ENCODE measurements at places on chromosomes 5 and 9. TPM values are rescaled to one million over a fixed set of nuclear protein-coding genes. Genes with fewer than 3 reads are reported as not detected.

The MARCOL gene
- total RNA-seq, result not detected

The FGD3 gene
- 1.1 TPM for total RNA-seq

The SPATA6L gene
- 6.7 TPM for total RNA-seq

GRCh38 chr5:178419651-178420050, 170.5 kb downstream of the COL23A1 start:
- peaks cover 12% of the 10 kb centered on the region for H3K27me3 ChIP-seq
- H3K4me1 ChIP-seq, result peaks cover 18% of the 10 kb centered on the region
- DNase-seq, result no peak
- no peaks in the 10 kb centered on the region for H3K36me3 ChIP-seq
- H3K4me3 ChIP-seq, result no peak overlapping the region

The TLX3 gene
- 0.23 TPM for total RNA-seq

DNA sequence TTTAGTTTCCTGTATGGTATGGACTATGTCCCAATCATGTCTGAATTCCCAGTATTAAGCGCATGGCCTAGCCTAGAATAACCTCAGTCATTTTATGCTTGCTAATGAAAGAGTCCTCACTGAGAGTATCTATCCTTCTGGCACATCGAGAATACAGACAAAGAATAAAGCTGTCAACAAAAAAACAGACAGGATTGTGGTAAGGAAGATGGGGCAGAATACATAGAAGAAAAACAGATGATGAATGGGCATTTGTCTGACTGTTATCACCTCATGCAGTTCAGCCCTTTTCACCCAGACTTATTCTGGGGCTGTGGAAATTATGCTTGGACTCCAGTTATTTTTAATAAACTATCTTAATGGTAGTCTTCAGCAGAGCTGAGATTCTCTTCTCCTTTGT, 363.8 kb upstream of the TNC start:
- H3K4me3 ChIP-seq, result no peak overlapping the region
- no peaks in the 10 kb centered on the region for H3K36me3 ChIP-seq
- H3K27me3 ChIP-seq, result no peaks in the 10 kb centered on the region
- no peak overlapping the region for H3K27ac ChIP-seq
- no peak for DNase-seq
- H3K4me1 ChIP-seq, result peaks cover 11% of the 10 kb centered on the region

The CDH9 gene
- not detected for total RNA-seq

- no peak for DNase-seq
- no peak overlapping the region for H3K4me3 ChIP-seq
- H3K36me3 ChIP-seq, result no peaks in the 10 kb centered on the region
Measured at GRCh38 chr5:158421319-158421718, 562.4 kb upstream of the CLINT1 start.

DNA sequence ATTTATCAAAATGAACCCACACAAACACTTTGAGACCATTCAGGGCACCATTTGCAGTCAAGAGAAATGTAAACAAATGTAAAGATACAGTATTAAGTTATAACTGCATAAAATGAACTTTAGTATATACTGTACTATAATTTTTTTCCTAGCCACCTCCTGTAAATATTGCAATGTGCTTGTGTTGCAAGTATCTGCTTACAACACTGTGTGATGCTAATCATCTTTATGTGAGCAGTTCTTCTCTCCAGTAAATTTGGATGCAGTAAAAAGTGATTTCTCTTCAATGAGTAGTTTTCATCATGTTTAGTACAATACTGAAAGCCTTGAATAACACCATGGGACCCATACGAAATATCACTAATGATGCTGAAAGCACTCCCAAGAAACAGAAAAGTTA, 9.4 kb downstream of the G3BP1 start:
- H3K36me3 ChIP-seq, result peaks cover 7% of the 10 kb centered on the region
- H3K27ac ChIP-seq, result no peak overlapping the region
- no peaks in the 10 kb centered on the region for H3K27me3 ChIP-seq
- H3K4me3 ChIP-seq, result no peak overlapping the region

GRCh38 chr5:101080462-101081240, 177.6 kb upstream of the ST8SIA4 start:
- H3K4me3 ChIP-seq, result no peak overlapping the region
- H3K27me3 ChIP-seq, result peaks cover 1% of the 10 kb centered on the region
- H3K4me1 ChIP-seq, result peaks cover 4% of the 10 kb centered on the region
- no peak for DNase-seq
- H3K27ac ChIP-seq, result no peak overlapping the region
- H3K36me3 ChIP-seq, result no peaks in the 10 kb centered on the region

The TSSK1B gene
- not detected for total RNA-seq

GRCh38 chr9:117313989-117314388, 100.9 kb downstream of the ASTN2 start:
- H3K27me3 ChIP-seq, result peaks cover 3% of the 10 kb centered on the region
- no peak overlapping the region for H3K4me3 ChIP-seq
- no peak for DNase-seq
- H3K27ac ChIP-seq, result no peak overlapping the region

The PTGER4 gene
- 0.26 TPM for total RNA-seq

The EIF4E1B gene
- total RNA-seq, result 0.54 TPM

DNA sequence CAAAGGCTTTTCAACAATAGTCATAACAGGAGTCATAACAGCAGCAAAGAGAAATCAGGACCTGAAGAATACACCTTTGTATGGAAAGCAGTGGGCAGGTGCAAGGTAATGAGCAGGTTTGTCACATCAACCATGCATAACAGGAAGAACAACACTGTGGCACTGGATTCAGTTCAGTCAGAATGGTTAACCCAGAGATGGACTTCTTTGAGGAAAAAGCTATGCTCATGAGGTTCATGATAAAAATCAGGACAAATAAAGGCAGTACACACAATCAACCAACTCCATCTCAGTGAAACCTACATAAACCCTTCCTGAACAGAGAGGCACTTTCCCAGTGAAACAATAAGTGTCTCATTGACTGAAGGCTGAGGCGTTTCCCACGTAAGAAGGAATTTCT, 27.0 kb downstream of the ABITRAM start:
- H3K4me1 ChIP-seq, result peaks cover 10% of the 10 kb centered on the region
- H3K36me3 ChIP-seq, result no peaks in the 10 kb centered on the region
- H3K27me3 ChIP-seq, result no peaks in the 10 kb centered on the region
- H3K27ac ChIP-seq, result no peak overlapping the region
- H3K4me3 ChIP-seq, result no peak overlapping the region
- DNase-seq, result no peak

The ZNF483 gene
- 24.0 TPM for total RNA-seq

The FAM221B gene
- total RNA-seq, result not detected

The LHX2 gene
- total RNA-seq, result not detected

GRCh38 chr9:13358128-13358527, 78.6 kb upstream of the MPDZ start:
- no peak overlapping the region for H3K4me3 ChIP-seq
- no peaks in the 10 kb centered on the region for H3K36me3 ChIP-seq
- no peak overlapping the region for H3K27ac ChIP-seq
- H3K27me3 ChIP-seq, result no peaks in the 10 kb centered on the region
- H3K4me1 ChIP-seq, result no peaks in the 10 kb centered on the region

DNA sequence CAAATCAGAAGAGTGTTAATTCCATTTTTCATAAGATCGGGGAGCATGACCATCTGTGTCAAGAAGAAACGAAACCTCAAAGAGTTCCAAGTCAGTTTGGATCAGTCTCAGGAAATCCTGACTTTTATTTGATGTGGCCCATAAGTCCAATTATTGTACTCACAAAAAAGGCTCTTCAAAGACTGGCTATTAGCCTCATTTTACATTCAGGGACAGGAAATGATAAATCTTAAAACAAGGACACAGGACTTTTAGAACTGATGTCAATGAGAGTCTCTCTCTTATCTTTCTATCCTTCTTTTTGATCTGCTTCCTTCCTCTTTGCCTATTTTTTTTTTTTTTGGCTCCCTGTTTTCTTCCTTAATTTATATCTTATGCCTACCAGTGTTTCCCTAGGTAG, 43.7 kb upstream of the SHOC1 start:
- no peak overlapping the region for H3K4me3 ChIP-seq
- peak overlapping the region; percentile 27 for H3K27ac ChIP-seq
- DNase-seq, result no peak
- peaks cover 19% of the 10 kb centered on the region for H3K4me1 ChIP-seq

- H3K36me3 ChIP-seq, result peaks cover 46% of the 10 kb centered on the region
- peaks cover 22% of the 10 kb centered on the region for H3K4me1 ChIP-seq
- H3K27me3 ChIP-seq, result peaks cover 1% of the 10 kb centered on the region
- no peak overlapping the region for H3K4me3 ChIP-seq
Measured at GRCh38 chr5:141623186-141623585, 4.4 kb upstream of the DIAPH1 start.

The FLT4 gene
- total RNA-seq, result 541 TPM

The SGCD gene
- 1.2 TPM for total RNA-seq

DNA sequence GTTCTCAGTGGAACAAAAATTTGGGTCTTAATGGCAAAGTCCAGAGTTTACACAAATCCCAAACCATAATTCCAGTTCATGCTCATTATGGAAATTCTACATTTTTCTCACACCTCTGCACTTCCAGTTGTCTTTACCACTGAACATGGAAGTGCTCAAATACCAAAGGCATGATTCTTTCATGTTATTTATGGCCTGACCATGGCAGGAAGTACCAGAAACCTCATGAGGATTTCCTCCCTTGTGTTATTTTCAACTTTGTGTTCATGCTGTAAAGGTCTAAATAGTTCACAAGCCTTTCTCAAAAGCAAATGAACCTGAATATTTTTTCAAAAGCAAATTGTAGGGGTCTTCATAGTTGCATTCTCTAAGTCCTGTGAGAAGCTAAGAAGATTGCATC, 82.0 kb upstream of the ITGA1 start:
- no peak for DNase-seq
- no peaks in the 10 kb centered on the region for H3K27me3 ChIP-seq
- no peaks in the 10 kb centered on the region for H3K36me3 ChIP-seq
- H3K4me3 ChIP-seq, result no peak overlapping the region
- H3K4me1 ChIP-seq, result peaks cover 41% of the 10 kb centered on the region
- H3K27ac ChIP-seq, result peak overlapping the region; percentile 58

DNA sequence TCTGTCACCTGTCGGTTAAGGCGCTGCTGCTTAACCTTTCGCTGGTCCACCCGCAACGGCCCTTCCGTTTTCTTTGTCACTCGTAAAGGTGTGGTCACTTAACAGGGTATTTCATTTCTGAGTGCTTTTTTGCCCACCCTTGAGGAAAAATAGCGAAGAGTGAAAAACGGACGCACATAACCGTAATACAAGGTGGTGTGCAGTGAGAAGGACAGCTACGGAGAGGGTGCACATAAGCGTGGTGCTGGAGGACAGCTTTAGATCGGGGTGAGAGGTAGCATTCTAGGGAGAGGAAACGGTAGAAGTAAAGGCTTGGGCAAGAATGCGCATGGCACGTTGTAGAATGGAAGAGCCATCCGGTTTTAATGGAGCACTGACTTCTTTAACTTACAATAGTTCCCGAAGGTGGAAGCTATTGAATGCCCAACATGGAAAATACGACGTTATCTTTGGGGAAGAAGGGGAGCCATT, 761 bp downstream of the CCT5 start:
- peak overlapping the region; percentile 99 for H3K4me3 ChIP-seq
- H3K36me3 ChIP-seq, result peaks cover 13% of the 10 kb centered on the region
- H3K27ac ChIP-seq, result peak overlapping the region; percentile 91
- H3K27me3 ChIP-seq, result peaks cover 10% of the 10 kb centered on the region

GRCh38 chr9:93182572-93182971, 1.4 kb upstream of the WNK2 start:
- no peaks in the 10 kb centered on the region for H3K4me1 ChIP-seq
- no peak overlapping the region for H3K27ac ChIP-seq
- H3K27me3 ChIP-seq, result peaks cover 27% of the 10 kb centered on the region
- DNase-seq, result no peak

- H3K4me1 ChIP-seq, result peaks cover 8% of the 10 kb centered on the region
- no peak for DNase-seq
- H3K36me3 ChIP-seq, result no peaks in the 10 kb centered on the region
- H3K27ac ChIP-seq, result no peak overlapping the region
- no peak overlapping the region for H3K4me3 ChIP-seq
Measured at GRCh38 chr5:151251001-151251551, 1.9 kb upstream of the GM2A start.

GRCh38 chr5:65102976-65103711, 334.4 kb downstream of the CWC27 start:
- peaks cover 10% of the 10 kb centered on the region for H3K36me3 ChIP-seq
- H3K27me3 ChIP-seq, result peaks cover 11% of the 10 kb centered on the region
- DNase-seq, result peak; percentile 40
- no peak overlapping the region for H3K4me3 ChIP-seq
- H3K4me1 ChIP-seq, result peaks cover 47% of the 10 kb centered on the region

The ADAMTSL2 gene
- 5.9 TPM for total RNA-seq

GRCh38 chr5:149946118-149946517, 1.5 kb upstream of the PDE6A start:
- H3K36me3 ChIP-seq, result no peaks in the 10 kb centered on the region
- DNase-seq, result no peak
- peaks cover 4% of the 10 kb centered on the region for H3K27me3 ChIP-seq
- peaks cover 14% of the 10 kb centered on the region for H3K4me1 ChIP-seq
- no peak overlapping the region for H3K4me3 ChIP-seq
- H3K27ac ChIP-seq, result no peak overlapping the region

The ENC1 gene
- 162 TPM for total RNA-seq

- H3K27ac ChIP-seq, result no peak overlapping the region
- peaks cover 4% of the 10 kb centered on the region for H3K36me3 ChIP-seq
- H3K4me1 ChIP-seq, result no peaks in the 10 kb centered on the region
- no peak overlapping the region for H3K4me3 ChIP-seq
Measured at GRCh38 chr5:170986598-170986997, 124.8 kb downstream of the RANBP17 start.

The DCTN3 gene
- total RNA-seq, result 81.5 TPM

DNA sequence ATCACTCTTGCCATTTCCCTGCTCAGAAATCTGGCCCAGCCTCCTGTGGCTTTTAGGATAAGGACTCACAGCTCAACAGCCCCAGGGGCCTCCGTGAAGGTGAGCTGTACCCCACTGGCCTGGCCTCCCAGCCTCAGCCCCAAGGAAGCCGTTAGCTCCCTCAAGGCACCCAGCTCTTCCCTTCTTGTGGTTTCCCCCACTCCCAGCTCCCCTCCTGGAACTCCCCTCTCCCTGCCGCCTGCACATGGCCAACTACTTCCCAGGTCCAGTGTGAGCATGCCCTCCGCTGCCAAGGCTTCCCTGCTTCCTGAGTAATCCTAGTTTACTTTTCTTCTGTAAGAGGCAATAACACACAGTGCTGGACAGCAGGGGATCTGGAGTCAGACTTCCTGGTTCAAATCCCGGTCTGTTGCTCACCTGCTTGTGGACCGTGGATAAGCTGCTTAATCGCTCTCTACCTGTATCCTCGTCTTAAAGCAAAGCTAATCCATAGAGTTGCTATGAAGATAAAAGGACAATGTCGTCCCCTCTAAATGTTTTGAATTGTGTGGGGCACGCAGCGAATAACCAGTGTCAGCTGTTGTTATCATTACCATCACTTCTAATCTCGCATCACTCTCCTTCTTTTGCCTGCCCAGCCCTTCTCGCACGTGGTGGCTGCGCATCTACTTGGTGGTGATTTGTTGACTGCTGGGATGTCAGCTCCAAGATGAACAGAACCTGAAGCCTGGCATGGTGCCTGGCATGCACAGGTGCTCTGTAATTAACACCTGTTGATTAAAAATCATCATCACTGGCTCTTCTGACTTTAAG, 86.6 kb downstream of the C5orf15 start:
- no peak overlapping the region for H3K27ac ChIP-seq
- H3K4me3 ChIP-seq, result no peak overlapping the region
- H3K4me1 ChIP-seq, result peaks cover 11% of the 10 kb centered on the region
- peaks cover 4% of the 10 kb centered on the region for H3K27me3 ChIP-seq
- DNase-seq, result no peak

GRCh38 chr9:132818588-132818987, 59.5 kb downstream of the AK8 start:
- H3K4me1 ChIP-seq, result peaks cover 3% of the 10 kb centered on the region
- peaks cover 3% of the 10 kb centered on the region for H3K36me3 ChIP-seq
- H3K27me3 ChIP-seq, result peaks cover 1% of the 10 kb centered on the region
- no peak overlapping the region for H3K4me3 ChIP-seq
- H3K27ac ChIP-seq, result no peak overlapping the region

The ENTR1 gene
- 45.0 TPM for total RNA-seq

- H3K36me3 ChIP-seq, result no peaks in the 10 kb centered on the region
- no peaks in the 10 kb centered on the region for H3K27me3 ChIP-seq
- no peak for DNase-seq
- H3K27ac ChIP-seq, result no peak overlapping the region
- peaks cover 10% of the 10 kb centered on the region for H3K4me1 ChIP-seq
- H3K4me3 ChIP-seq, result no peak overlapping the region
Measured at GRCh38 chr9:12413986-12414385, 279.2 kb upstream of the TYRP1 start.
